Skeletal muscle tissue (tissue), 5 donors: ENCODE measurements at places on chromosomes 5 and 9. TPM values are rescaled to one million over a fixed set of nuclear protein-coding genes. Genes with fewer than 3 reads are reported as not detected.

Gene MELK
- 6.3 TPM for total RNA-seq

Gene SLC45A2
- 0.52 TPM for total RNA-seq

Gene IFNA21
- total RNA-seq = not detected

Gene STPG3
- total RNA-seq = not detected
